ENCODE measurements at places on chromosomes 5 and 9. TPM values are rescaled to one million over a fixed set of nuclear protein-coding genes. Genes with fewer than 3 reads are reported as not detected.

Gene CDH18
- not detected for total RNA-seq

Gene WDR31
- total RNA-seq: 12.9 TPM

Gene SNCB
- not detected for total RNA-seq

Gene APBA1
- 0.44 TPM for total RNA-seq

Gene ORM1
- total RNA-seq: not detected

Gene GDA
- total RNA-seq: 142 TPM

Gene BTNL8
- not detected for total RNA-seq

Gene CTXN3
- not detected for total RNA-seq

Gene FSTL4
- total RNA-seq: not detected

Gene SLC9A3
- 5.6 TPM for total RNA-seq

Gene LMX1B
- total RNA-seq: not detected

Gene LCN1
- total RNA-seq: not detected

Gene FST
- 0.63 TPM for total RNA-seq

Gene OLFM1
- not detected for total RNA-seq

Gene NEURL1B
- 20.4 TPM for total RNA-seq

Gene SLCO4C1
- total RNA-seq: 0.48 TPM

Gene SLC25A2
- total RNA-seq: 0.33 TPM

Gene CBY3
- not detected for total RNA-seq

Gene CXCL14
- total RNA-seq: not detected

Gene PCDHGC5
- total RNA-seq: not detected

Gene MYORG
- 3.1 TPM for total RNA-seq

Gene PCDHGA4
- not detected for total RNA-seq

Gene SPATA31E1
- total RNA-seq: not detected

Gene LRRC19
- total RNA-seq: not detected

Gene LCN6
- total RNA-seq: not detected

Gene IFNA14
- total RNA-seq: not detected

Gene GABRB2
- not detected for total RNA-seq

Gene SCGB3A2
- not detected for total RNA-seq

Gene OR1L4
- total RNA-seq: not detected

Gene PCDH12
- total RNA-seq: not detected

Gene SLC4A9
- 0.20 TPM for total RNA-seq

Gene PCDHGB6
- total RNA-seq: not detected

Gene PCDHA7
- not detected for total RNA-seq

Gene PTGR1
- 611 TPM for total RNA-seq

Gene ELOVL7
- total RNA-seq: 24.3 TPM

Gene SCGB3A1
- total RNA-seq: not detected

Gene BRINP1
- not detected for total RNA-seq

Gene DMRTA1
- total RNA-seq: 1.1 TPM

Gene PRSS3
- 1.0 TPM for total RNA-seq

Gene RABGAP1
- total RNA-seq: 95.8 TPM

Gene LCP2
- not detected for total RNA-seq

Gene TTC16
- total RNA-seq: 0.40 TPM

Gene GABRP
- total RNA-seq: 5.2 TPM

Gene LCN12
- total RNA-seq: 14.2 TPM

Gene IFNK
- not detected for total RNA-seq

Gene TUSC1
- 0.88 TPM for total RNA-seq

Gene SOX30
- total RNA-seq: not detected

Gene OCLN
- 66.5 TPM for total RNA-seq

Gene MAMDC4
- total RNA-seq: 9.2 TPM

Gene LCN15
- not detected for total RNA-seq
